Urothelium cell line (cell line): ENCODE measurements at places on chromosomes 3 and 15.

DNA sequence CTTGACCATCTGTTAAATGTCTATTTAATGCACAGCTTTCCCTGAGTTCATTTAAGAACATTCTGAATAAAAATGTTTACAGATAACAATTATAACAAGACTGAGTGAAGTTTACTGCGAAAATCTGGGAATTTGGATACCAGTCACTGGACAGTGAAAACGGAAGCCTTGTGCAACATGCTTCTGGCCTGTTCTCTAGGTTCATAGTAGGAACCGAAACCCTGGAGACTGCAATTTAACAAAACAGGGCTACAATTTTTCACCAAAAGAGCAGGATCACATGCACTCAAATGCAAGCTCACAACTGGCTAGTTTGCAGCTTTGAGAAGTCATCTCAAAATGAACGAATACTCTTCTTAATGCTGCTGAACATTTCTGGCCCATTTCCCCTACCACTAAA, 435.9 kb downstream of the NR2F2 start:
- no peak for DNase-seq

GRCh38 chr15:35944945-35945585, 399.1 kb upstream of the DPH6 start:
- no peak for DNase-seq

- no peak for DNase-seq
These were observed 44.7 kb upstream of the INO80 start for GRCh38 chr15:41160639-41161315.

DNA sequence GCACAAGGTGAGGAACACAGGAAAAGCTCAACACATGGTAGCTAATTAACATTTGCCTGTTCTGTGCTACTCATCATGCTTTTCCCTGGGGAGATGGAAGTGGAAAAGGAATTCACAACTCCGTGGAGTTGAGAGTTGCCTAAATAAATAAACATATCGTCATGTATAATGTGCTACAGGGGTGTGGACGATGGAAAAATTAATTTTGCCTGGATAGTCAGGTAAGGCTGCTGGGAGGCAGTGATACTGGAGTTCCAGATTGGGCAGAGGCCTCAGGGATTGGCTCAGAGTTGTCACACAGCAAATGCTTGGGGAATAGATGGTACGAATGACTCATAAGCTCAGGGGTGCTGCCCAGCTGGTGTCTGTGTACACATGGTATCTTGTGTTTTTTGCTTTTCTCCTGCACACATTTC, 3.1 kb upstream of the ABHD6 start:
- DNase-seq, result peak; percentile 61

GRCh38 chr3:108406661-108407206, 103.7 kb downstream of the MYH15 start:
- peak; percentile 61 for DNase-seq

GRCh38 chr15:51049081-51049480, 45.6 kb downstream of the TNFAIP8L3 start:
- no peak for DNase-seq

DNA sequence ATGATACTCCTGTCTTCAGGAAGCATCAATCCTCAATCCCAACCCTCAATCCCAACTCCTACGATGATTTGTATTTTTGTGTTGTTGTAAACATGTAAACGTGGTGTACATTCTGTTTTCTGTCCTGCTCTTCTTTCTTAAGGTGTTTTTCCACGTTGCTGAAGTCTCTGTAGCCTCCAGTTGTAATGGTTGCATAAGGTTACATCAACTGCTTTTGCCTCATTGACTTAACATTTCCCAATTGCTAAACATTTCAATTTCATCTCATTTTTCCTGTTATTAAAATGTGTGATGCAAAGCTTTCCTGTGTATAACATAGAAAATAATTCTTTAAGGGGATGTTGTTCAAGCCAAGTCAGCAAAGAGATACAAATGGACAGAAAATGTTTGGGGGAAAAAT, 33.4 kb downstream of the HRH1 start:
- no peak for DNase-seq

DNA sequence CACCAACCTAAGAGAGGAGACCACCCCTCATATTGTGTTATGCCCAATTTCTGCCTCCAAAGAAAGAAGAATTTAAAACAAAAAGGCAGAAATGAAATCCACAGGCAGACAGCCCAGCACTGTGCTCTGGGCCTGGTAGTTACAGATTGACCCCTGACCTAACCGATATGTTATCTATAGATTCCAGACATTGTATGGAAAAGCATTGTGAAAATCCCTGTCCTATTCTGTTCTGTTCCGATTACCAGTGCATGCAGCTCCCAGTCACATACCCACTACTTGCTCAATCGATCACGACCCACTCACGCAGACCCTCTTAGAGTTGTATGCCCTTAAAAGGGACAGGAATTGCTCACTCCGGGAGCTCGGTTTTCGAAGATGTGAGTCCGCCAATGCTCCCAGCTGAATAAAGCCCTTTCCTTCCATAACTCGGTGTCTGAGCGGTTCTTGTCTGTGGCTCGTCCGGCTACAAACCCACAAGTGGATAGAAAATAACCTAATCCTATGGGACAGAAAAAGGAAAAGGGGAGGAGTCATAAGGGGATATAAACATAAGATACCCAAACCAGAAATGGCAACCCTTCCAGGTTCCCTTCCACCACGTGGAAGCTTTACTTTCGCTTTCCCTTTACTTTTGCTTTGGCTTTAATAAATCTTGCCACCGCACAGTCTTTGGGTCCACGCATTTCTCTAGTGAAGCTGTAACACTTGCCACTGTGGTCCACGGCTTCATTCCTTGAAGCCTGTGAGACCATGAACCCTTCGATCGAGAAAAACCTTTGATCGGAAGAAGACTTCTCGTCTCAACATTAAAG, 1.7 kb upstream of the CFAP91 start:
- DNase-seq, result no peak

DNA sequence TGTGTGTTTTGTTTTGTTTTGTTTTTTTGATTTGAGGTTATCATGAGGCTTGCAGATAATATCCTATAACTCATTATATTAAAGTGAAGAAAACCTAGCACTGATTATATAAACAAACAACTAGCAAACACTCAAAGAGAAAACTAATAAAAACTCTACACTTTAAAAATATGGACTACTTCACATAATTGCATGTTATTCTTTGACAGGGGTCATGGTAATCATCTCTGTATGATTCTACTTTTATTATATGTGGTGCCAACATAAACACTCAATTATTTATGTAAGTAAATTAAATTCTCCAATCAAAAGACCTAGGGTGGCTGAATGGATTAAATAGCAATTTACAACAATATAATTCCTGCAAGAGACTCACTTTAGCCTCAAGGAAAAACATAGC, 44.6 kb upstream of the P3H2 start:
- DNase-seq, result no peak

DNA sequence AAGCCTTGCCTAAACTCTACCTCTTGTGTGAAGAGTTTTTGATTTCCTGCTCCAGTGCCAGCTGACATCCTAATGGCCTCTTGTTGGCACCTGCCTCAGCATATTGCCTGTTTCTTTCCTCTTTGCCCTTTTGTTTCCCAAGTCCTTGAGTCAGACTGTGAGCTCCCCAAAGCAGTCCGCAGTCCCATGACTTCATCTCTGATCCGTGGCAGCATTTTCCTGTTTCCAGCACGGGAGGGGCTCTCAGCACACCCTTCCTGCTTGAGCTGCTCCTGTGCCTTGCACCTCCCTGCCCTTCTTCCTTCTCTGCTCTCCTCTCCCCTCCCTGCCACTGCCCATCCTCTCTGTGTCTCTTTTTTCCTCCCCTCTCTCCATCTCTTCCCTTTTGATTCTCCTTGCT, 179.6 kb downstream of the EPHB1 start:
- DNase-seq, result no peak

- no peak for DNase-seq
These were observed 19.5 kb downstream of the AVEN start for GRCh38 chr15:34019369-34019990.

GRCh38 chr3:134134240-134134639, 104.5 kb upstream of the SLCO2A1 start:
- DNase-seq, result no peak

- no peak for DNase-seq
These were observed 32.0 kb downstream of the MUC20 start for GRCh38 chr3:195752546-195753331.

GRCh38 chr3:45666757-45667431, 22.3 kb upstream of the SACM1L start:
- peak; percentile 55 for DNase-seq

GRCh38 chr3:143283432-143284128, 164.0 kb downstream of the CHST2 start:
- peak; percentile 5 for DNase-seq

DNA sequence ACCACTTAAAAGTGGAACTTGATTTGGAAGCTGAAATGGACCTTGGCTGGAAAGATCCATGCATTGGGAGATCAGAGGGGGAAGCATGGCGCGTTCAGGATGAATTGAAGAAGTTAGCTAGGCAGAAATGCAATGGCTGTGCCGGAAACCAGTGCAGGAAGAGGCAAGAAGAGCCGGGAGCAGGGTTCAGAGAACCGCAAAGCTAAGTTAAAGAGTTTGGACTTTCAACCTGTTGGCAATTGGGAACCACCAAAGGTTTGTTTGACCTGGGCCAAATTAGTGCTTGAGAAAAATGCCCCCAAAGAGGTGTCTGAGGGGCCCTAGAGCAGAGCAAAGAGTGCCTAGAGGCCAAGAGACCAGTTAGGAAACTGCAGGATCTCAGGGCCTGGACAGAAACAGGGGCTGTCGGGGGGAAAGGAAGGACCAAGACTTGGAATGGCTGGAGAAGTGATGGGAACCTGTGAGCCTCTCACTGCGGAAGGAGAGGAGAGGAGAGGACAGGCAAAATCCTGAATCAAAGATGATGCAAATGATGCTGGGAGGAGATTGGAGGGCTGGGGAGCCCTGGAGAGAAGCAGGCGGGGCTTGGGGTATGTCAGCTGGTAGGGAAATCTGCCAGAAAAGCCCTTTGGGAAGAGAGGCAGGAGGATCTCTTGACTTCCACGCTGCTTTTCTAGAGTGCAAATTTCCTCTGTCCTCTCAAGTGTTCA, 49.3 kb downstream of the FAM174B start:
- DNase-seq, result no peak

- no peak for DNase-seq
These were observed 103.4 kb upstream of the FHIT start for GRCh38 chr3:61354604-61355003.

GRCh38 chr3:119330858-119331257, 36.7 kb downstream of the ARHGAP31 start:
- no peak for DNase-seq

DNA sequence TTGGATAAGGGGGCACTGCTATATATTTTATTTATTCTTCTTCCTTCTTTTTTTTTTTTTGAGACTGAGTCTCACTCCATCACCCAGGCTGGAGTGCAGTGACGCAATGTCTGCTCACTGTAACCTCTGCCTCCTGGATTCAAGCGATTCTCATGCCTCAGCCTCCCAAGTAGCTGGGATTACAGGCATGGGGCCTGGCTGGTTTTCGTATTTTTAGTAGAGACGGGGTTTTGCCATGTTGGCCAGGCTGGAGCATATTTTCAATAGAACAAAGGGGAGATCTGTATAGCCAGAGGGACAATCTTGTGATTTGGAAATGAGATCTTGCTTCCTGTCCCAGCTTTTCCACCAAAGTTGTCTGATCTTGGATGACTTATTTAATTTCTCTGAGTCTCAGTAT, 133.1 kb upstream of the ABHD17C start:
- no peak for DNase-seq

DNA sequence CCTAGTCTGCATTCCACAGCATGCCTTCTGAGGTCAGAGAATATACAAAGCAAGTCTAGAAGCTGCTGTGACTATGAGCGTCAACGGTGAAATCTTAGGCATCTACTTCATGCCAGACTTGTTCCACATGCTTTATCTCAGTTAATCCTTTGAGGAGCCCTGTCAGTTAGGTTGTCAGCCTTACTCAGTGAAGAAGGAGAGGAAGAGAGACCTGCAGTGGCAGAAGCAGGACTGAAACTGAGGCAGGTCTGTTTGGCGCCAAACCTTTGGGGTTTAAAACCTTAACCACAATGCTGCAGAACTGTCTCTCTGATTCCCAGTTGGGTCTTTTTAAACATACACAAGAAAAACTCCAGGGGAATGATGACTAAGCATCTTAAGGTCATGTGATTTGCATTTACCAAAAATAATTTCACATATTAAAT, 139.0 kb upstream of the LIPC start:
- DNase-seq, result no peak

DNA sequence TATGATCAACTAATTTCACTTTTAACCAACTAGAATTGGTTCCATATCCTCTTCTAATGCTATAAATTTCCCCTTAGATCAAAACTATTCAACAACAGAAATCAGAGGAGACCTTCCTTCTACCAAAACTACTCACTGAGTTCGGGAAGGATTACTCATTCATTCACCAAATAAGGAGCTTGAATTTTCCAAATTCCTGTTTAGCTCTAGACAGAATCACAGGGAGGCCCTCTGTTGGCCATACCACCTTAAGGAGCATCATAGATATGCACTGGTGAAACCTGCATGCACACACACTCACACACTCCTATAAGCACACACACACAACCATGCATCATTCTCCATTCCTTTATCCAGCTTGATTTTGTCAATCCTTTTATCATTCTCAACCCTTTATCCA, 49.0 kb downstream of the SUCLG2 start:
- peak; percentile 26 for DNase-seq

DNA sequence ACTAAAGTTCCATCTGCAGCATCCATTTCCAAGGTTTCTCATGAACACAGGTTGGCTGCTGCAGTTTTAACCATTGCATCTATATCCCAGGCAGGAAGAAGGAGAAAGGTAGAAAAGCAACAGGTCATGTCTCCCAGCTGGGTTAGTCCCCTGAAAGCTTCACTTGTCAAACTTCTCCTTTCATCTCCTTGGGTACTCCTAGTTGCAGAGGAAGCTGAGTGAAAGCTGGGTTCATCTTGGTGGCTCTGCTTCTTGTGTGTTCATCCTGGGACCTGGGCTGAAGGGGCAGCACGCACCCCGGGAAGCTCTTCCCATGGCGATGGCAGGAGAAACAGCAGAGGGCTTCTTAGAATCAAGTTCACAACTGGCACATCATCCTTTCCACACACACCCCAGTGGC, 61.3 kb upstream of the NR2C2 start:
- DNase-seq, result no peak

DNA sequence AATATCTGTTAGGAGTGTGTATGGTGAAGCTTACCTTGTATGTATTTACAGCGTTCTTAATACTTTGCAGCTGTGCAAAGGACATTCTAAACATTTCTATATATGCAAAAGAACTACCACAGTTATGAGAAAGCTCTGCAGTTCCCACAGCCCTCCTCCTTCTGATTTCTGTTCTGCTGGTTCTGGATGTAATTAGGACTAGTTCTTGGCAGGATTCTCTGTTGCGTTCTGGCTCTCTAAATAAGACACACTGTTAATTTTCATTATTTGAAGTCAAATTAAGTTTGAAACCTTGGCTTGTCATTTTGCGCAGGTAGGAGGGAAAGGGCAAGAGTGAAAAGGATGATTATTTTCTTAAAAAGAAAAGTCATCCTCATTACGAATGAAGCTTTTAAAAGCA, 76.4 kb downstream of the FNDC3B start:
- no peak for DNase-seq

GRCh38 chr3:7710284-7710683, 791.3 kb upstream of the LMCD1 start:
- DNase-seq, result no peak

- peak; percentile 89 for DNase-seq
These were observed 32.8 kb downstream of the AKAP13 start for GRCh38 chr15:85412956-85413854.

- no peak for DNase-seq
These were observed 64.8 kb downstream of the DUT start for GRCh38 chr15:48396020-48396419.
